ENCODE measurements at places on chromosomes 5 and 9.

- no peak for DNase-seq
Observed at GRCh38 chr9:91207729-91208418, 153.8 kb downstream of the AUH start.

GRCh38 chr9:109319626-109320241 is 1.1 kb downstream of the EPB41L4B start:
- DNase-seq = no peak

DNA sequence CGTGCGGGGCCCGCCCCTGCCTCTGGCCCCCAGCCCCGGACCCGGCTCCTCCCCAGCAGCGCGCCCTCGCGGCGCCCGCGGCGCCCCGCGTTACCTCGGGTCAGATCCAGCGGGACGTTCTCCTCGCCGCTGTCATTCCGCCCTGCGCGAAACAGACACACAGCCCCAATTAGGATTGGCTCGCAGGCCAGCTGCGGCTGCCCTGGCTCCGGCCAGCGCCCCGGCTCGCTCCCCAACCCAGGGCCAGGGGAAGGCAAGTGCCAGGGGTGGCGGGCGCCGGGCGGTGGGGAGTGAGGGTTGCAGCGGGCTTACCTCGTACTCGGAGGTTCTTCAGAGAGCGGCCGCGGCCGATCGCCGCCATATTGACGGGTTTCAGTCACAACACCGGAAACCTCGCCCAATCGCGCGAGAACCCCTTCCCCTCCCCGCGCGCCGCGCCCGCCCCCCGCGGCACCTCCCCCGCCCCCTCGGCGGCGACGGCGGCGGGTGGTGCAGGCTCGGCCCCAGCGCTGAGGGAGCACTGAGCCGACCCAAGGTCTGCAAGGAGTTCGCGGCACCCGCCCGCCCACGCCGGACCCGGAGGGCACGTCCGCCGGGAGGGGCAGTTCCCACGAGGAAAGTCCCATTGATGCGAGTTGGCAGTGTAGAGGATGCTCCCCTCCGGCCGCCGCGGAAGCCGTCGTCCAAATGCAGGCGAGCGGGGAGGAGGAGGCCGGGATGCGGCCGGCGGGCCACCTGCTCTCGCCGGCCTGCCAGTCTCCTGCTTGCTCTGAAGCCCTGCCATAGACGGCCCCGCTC is at the start of gene RICTOR:
Gene RICTOR (minus strand): TSS at position 383 of the 798 bp plus-strand sequence. CDS start 22 bp downstream, at position 361.
- DNase-seq = peak; percentile 84

GRCh38 chr9:137694962-137695875 is 76.4 kb downstream of the EHMT1 start:
- DNase-seq = no peak

GRCh38 chr9:125428060-125428901 is 166.7 kb downstream of the GAPVD1 start:
- DNase-seq = peak; percentile 20

GRCh38 chr5:168770036-168770498 is 190.9 kb upstream of the PANK3 start:
- DNase-seq = no peak

DNA sequence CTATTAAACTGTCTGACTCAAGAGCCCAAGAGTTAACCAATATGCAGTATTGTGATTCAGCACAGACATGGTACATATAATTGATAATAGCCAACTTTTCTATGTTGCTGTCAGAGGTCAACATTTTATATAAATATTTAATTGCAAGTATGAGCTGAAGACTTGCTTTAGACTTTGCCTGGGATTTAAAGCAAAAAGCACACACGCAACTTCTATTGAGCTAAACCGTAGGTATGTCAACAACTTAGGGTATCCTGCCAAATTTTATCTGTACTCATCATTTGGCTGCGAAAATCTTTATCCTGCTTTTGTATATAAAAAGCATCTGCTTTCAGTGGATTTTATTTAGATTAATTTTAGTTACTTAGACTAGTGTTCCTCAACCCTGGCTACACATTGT is 27.4 kb downstream of the UHRF2 start:
- no peak for DNase-seq

DNA sequence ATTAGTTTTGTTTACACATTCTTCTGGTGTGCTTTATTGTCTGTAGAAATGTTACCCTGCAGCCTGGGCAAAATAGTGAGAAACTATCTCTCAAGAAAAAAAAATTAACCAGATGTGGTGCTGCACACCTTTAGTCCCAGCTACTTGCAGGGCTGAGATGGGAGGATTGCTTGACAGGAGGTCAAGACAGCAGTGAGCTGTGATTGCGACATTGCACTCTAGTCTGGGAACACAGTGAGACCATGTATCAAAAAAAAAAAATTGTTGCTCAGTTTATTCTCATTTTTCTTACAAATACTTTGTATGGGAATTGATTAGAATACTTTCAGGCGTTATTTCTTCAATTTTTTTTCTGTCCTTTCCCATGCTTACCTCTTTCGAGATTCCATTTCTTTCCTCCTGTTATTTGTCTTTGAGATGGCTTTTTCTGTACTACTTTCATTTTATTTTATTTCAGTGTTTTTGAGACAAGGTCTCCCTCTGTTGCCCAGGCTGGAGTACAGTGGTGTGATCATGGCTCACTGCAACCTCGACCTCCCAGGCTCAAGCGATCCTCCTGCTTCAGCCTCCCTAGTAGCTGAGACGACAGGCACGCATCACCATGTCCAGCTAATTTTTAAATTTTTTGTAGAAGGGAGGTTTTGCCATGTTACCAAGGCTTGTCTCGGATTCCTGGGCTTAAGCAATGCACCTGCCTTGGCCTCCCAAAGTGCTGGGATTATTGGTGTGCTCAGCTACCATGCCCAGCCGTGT is 24.9 kb downstream of the TENT2 start:
- no peak for DNase-seq

GRCh38 chr5:175133185-175133584 is 310.8 kb downstream of the DRD1 start:
- no peak for DNase-seq

DNA sequence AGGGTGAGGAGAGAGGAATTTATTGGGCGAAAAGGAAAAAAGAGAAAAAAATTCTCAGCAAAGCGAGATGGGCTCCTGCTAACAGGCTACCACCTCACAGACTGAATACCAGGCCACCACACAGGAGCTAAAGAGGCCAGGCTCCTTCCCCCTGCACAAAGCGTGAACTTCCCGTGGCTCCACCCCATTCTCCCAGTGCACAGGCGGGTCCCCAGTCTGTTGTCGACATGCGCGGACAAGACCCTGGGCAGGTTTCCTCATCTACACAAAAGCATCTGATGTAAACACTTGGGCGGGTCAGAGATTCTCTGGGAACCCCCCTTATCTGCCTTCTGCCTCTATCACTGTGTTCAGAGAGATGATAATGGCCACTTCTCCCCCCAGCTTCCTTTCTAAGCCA is 34.2 kb downstream of the IL31RA start:
- no peak for DNase-seq

DNA sequence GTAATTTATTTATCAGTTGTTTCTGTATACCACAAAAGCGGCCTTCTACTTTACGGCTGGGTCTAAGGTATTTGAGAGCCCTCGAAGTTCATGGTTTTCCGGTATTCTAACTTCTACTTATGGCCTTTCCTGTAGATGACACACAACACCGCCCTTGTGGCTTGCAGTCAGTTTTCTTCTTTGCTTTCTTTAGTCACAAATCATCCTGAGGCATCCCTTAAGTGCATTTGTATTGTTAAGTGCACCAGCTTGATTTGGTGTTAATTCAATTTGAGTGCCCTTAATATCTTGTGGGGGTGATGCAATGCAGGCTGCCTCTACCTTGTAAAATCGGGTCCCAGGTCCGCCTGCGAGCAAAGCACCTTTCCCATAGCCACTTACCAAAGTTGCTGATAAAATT is 511.9 kb downstream of the CCDC171 start:
- DNase-seq = no peak

DNA sequence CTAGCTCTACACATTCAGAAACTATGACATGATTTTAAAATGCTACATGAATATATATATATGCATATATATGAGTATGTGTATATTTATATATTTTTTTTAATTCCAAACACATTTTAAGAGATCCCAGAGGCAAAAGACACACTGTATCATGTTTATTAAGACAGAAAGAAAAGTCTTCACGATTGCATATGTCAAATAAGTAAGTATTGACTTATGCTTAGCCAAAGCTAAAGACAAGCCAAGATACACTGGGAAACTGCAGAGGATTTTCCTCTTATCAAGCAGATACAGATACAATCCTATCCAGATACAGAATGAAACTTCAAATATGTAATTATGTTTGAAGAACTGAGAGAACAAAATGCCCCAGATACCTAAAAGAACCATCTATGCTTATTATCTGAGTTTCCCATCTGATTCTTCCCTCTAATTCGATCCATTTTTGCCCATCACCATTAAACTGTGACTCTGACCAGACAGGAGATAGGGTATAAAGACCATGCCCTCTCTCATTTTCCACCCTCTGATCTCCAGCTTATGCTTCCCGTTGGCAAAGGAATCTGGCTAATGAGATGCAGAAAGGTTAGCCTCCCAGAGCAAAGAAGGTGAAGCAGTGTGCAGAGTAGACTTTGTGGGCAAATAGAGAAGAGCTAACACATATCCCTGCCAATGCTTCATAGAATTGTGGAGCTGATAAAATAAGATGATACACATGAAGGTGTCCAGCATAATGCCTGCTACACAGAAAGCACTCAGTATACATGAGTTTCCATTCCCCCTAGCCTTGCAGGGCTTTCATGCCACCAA is 131.0 kb upstream of the TARS1 start:
- DNase-seq = no peak
